Stimulated activated CD4-positive, alpha-beta T cell treated with anti-CD3 and anti-CD28 coated beads, Interleukin-1b, Interleukin-23, amount 100 ng/mL, for 4 hours (primary cell): ENCODE measurements at places on chromosomes 7 and 10.

DNA sequence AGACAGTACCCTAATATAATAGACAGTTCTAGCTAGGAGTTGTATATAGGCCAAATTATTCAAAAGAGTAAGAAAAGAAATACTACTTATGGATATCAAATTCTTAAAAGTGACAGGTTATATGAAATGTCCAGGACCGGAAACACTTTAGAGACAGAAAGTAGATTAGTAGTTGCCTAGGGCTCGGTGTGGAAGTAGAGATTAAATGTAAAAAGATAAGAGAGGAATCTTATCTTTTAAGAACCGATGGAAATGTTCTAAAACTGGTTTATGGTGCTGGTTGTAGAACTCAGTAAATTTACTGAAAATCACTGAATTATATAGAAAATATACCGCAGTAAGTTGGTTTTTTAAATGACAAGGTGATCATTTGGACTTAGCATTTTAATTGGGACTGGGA, 147.5 kb upstream of the ASAH2 start:
- DNase-seq, result no peak

DNA sequence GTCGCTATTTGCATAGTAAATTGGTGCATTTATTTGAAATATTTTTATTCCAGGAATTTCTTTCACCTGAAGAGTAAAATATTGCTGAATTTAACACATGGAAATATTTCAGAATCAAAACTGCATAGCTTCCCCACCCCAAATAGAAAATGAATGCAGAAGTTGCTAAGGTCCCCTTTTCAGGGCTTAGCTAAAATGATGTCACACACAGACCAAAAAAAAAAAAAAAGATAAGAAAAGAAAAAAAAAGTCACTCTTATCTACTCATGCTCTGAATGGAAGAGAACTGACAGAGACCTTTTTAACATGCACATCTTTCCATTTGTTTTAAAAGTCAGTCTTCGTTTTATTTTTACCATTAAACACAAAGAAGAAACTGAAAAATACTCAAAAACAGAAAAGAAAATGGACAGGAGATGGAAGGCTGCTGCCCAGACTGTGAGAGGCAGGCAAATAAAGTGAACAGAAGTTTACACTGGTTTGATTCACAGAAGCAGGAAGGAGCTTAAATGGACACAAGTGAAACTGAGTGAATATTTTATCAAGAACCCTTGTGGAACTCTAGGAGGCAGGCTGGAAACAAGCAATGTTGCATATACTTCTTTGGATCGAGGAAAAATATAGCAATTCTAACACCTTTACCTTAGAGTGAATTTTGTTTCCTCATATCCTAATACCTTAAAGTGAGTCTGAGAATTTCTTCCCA, 32.0 kb downstream of the PSMC2 start:
- no peak for DNase-seq

DNA sequence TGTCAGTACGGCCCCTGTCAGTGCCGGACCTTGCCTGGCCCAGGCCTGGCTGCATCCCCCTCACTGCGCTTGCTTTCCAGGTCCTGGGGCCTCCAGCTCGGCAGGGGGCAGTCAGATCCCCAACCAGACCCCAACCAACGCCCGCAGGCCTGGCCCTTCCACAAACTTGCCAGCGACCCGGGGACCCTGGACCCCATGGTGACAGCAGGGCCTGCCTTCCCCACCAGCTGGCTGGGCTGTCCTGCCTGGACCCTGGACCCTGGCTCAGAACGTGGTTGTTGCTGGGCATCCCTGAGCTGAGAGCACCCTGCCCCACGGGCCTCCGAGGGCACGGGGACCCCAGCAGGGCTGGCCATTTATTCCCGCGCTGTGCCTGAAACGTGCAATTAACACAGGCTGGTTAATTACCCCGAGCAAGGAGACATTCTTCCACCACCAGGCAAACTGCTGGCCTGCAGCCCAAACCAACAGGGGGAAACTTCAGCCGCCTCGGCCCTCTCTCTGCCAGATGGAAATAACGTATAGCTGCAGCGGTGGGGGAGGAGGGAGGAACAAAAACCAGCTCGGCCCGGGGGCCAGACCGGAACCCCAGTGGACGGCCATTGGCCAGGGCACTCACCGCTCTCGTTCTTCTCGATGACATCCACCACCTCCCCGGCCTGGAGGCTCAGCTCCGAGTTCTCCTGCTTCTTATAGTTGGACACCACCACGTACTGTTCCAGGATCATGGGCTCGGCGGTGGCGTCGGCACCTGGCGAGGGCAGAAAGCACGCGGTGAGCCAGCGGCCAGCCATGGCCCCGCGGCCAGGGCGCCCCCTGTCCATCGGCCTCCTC, 167.1 kb downstream of the NEURL1 start:
- DNase-seq, result peak; percentile 10

DNA sequence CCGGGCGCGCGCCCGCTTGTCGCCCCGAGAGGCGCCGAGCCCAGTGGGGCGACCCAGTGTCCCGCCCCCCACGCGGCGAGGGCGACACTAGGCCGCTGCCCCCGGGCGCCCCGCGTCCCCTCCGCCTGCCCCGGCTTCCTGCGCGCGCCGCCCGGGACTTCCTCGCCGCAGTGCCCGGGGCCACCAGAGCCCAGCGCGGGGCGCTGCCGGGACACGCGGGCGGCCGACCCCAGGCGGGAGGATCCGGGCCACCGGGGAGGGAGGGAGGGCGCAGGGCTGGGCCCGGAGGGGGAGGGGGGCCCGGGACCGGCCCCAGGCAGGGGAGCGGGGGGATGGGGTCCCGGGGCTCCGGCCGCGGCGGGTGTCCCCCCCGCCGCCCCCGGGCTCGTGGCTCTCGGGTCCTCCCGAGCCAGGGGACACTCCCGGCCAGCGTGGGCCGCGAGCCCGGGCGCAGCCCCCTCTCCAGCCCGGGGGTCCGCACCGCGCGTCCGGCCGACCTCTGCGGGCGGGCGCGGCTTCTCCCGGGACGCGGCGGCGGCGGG, 435 bp upstream of the PWWP2B start:
- DNase-seq, result peak; percentile 36

DNA sequence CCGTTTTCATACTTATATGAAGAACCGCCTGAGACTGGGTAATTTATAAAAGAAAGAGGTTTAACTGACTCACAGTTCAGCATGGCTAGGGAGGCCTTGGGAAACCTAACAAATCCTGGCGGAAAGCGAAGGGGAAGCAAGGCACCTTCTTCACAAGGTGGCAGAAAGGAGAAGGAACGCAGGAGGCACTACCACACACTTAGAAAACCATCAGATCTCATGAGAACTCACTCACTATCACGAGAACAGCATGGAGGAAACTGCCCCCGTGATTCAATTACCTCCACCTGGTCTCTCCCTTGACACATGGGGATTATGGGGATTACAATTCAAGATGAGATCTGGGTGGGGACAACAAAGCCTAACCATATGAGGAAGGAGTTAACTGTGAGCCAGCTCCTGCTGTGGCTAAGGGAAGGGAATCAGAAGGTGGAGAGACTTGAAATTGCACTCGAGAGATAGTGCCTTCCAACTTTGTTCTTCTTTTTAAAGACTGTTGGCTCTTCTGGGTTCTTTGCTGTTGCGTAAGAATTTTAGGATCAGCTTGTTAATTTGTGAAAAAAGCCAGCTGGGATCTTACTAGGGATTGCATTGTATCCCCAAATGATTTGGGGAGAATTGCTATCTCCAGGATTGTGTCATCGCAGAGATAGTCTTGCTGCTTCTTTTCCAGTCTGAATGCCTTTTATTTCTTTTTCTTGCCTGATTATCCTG, 21.0 kb downstream of the OPTN start:
- DNase-seq, result no peak

- DNase-seq, result no peak
Observed at GRCh38 chr10:93445097-93445960, 36.8 kb downstream of the MYOF start.

- DNase-seq, result no peak
Observed at GRCh38 chr10:55091691-55092328, 290.8 kb upstream of the PCDH15 start.

DNA sequence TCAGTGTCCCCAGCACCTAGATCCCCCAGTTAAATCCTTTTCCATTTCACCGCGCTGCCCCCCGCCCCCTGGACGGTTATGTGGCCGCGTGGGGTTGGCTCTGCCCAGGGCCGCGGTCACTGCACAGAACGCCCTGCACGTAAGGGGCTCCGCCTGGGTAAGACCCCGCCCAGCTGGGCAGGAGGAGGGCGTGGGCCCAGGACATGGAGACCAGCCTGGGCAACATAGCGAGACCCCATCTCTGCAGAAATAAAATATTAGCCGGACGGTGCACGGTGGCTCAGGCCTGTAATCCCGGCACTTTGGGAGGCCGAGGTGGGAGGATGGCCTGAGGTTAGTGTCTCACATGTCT, 650 bp upstream of the ZFAND2A start:
- DNase-seq, result no peak

DNA sequence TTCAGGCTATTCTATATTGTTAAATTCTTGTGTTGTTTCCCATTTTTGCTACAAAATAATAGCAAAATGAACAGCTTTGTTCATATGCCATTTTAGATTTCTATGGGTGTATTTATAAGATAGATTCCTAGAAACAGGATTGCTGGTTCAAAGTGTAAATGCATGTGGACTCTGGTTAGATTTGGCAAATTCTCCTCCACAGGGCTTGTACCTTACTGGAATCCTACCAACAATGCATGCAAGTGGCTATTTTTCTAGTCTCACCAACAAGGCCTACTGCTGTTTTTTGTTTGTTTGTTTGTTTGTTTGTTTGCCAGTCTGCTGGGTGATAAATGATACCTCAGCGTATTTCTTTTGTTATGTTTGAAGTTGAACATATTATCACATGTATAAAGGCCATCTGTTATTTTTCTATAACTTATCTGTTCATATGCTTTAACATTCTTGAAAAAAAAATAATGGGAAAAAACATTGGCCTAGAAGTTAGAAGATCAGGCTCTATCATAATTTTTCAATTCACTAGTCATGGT, 87.1 kb upstream of the AHR start:
- DNase-seq, result no peak

GRCh38 chr10:114982989-114983388, 45.0 kb downstream of the TRUB1 start:
- no peak for DNase-seq

GRCh38 chr7:37068902-37069301, 344.6 kb upstream of the AOAH start:
- DNase-seq, result no peak

GRCh38 chr7:14870394-14870793, 32.2 kb downstream of the DGKB start:
- DNase-seq, result no peak

- no peak for DNase-seq
Observed at GRCh38 chr10:109977382-109977806, 30.4 kb upstream of the ADD3 start.

DNA sequence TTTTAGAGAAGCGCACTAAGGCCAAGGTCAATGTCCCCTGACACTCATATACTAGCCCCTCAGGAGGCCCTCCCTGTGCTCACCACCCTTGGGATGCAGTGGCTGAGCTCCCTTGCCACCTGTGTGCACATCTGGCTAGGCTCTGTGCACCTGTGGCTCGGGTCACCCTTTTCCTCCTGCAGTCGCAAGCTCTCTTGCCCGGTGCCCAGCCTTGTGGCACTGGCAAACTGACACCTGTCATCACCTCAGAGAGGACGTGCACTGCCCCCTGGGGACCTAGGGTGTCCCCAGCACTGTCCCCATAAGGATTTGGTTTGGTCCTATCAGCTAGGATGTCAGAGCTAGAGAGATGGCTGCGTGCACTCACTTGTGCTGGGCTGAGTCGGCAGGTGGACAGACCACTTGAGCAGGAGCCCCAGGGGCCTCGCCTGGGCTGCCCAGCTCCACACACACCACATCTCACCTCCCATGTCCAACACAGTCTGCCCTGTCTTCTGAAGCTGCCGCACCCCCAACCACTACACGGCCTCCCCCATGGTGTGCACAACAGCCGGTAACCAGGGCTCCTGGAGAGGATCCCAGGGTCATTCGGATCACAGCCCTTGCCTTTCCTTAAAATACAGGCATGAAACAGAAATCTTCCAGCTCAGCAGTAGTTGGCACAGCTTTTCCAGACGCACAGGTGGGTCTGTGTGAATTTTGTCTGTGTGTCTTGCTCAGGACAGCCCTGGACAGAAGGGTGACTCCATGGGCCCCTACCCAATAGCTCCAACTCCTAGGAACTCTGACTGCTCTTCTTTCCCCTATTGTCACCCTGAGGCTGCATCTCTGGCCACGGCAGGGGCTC, 111.0 kb downstream of the GRID1 start:
- DNase-seq, result no peak

DNA sequence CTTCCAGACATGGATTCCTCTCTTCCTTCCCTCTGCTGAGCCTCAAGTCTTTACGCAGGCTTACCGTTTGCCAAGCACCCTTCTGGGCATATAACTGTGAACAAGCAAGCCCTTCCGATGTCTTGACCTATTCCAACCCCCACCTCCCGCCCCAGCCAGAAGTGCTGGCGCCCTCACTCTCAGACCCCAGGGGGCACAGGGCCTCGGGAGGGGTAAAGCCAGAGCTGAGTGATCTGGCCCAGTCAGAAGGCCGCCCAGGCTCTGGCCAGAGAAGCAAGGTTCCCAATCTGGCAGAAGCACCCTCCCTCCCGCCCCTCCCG, 1.2 kb downstream of the PRRT4 start:
- DNase-seq, result no peak

DNA sequence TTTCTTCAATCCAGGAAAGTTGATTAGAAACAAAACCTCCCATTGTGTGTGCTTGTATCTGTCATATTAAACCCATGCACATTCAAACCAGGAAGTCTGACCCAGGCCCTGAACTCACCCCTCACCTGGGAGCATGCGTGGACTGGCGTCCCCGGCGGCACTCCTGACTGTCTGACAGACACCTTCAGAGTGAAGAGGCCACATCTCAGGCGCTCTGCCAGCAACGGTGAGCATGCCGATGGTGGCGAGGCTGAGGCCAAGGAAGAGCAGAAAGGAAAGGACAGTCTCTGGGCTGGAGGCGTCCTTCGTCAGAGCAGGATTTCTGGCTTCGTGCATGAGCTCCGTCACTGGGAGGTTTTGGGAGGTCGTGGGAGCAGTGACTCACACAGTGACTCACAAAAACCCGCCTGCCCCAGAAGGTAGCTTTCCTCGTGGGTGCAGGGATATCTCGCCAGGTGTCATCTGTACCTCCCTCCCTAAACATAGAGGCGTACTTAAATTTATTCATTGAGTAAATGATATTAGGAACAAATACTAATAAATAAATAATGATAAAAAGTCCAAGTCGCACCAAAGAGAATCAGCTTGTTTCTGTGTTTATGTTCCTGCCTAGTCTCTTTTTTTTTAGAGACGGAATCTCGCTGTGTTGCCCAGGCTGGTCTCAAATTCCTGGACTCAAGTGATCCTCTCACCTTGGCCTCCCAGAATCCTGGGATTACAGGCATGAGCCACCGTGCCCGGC, 13.5 kb downstream of the IQCE start:
- no peak for DNase-seq

- DNase-seq, result no peak
Observed at GRCh38 chr7:7327423-7327822, 145.1 kb downstream of the C1GALT1 start.
